ENCODE measurements at places on chromosomes 5 and 9.

DNA sequence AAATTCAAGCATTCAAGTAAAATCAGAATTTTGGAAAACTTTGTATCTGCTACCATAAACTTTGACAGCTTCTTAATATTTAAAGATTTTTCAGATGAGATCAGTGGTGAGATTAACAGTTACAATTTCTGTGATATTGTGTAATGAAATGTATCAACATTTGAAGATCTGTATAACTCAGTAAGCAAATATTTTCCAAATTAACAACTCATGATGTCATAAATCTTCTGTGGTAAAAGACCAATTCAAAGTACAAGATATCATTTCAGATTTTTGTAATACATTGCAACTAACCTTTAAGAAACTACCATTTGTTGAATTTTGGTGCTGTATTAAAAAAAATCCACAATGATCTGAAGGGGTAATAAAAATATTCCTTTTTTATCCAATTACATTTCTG, 352.2 kb downstream of the KIAA0825 start:
- no peak for DNase-seq

DNA sequence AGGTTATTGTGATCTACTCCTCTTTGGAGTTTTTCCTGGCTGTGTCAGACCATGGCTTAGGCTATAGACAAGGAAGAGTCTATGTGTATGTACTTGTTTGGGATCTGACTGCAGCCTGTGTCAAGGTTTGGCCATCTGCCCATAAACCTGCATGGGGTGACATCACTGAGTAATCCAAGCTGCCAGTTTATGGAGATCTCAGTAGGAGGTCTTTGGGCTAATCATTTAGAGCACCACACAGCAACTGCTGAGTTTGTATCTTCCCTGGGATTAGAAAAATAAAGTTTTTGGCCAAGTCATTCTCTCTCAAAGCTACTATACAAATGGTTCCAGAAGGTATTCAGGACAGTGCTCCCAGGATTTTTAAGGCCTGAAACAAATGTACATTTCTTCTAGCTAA, 65.5 kb upstream of the HSPB3 start:
- peak; percentile 55 for DNase-seq

GRCh38 chr9:107635803-107636174, 146.2 kb upstream of the KLF4 start:
- no peak for DNase-seq

DNA sequence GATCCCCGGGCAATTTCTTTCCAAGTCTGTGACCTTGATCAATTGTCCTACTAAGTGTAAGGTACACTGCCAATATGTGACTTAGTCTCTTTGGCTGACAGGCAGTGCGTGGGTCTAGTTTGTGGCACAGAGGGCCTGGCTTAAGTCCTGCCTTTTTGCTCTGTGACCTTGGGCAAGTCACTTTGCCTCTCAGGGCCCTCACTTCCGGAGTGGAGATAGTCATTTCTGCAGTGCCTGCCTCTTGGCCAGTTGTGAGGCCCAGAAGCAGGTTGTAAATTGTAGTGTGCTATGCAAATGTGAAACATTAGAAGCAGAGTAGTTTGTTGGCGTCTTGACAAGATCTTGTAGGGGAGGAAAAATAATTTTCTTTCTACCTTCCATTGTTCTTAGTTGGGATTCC, 39.0 kb downstream of the KIF4B start:
- DNase-seq, result no peak

DNA sequence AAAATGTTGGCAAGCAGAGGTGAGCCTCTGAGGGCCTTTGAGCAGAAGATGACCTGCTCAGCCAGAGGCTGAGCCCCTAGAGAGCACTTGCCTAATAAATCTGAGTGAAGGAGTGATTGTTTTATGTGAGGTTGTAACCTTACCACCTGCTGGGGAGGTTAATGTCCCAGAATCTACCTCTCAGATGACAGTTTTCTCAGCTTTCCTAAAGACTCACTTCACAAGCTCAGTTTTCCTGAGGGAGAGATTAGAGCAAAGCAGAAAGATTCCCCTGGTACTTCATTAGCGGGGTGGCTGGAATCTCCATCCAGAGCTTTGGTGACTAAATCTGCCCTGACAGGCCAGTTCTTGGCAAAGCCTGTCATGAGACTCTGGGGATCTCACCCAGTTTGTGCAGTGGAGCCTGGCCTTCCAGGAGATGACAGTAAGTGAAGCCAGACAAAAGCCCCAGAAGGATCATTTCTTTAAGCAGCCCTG, 48.8 kb upstream of the GALNT10 start:
- no peak for DNase-seq

DNA sequence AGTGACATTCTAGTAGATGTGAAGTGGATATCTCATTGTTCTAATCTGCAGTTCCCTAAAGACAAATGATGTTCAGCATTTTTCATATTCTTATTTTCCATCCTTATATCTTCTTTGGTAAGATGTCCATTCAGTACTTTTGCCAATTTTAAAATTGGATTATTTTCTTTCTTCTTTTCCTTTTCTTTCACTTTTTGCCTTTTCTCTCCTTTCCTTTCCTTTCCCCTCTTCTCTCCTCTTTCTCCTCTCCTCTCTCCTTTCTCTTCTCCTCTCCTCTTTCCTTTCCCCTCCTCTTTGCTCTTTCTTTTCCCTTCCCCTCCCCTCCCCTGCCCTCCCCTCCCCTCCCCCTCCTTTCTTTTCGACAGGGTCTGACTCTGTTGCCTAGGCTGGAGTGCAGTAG, 10.1 kb downstream of the ZFYVE16 start:
- no peak for DNase-seq

Measured in stromal cell of bone marrow (primary cell).